ENCODE measurements at places on chromosomes 3 and 15. TPM values are rescaled to one million over a fixed set of nuclear protein-coding genes. Genes with fewer than 3 reads are reported as not detected.

ZXDC gene
- total RNA-seq: 31.6 TPM

STRIT1 gene
- total RNA-seq: not detected

CLDN1 gene
- 2.2 TPM for total RNA-seq

XIRP1 gene
- not detected for total RNA-seq

All from A375 (cell line).